ENCODE measurements at places on chromosomes 16 and 17. TPM values are rescaled to one million over a fixed set of nuclear protein-coding genes. Genes with fewer than 3 reads are reported as not detected.

The PHKB gene
- 95.1 TPM for total RNA-seq

The PCYT2 gene
- 39.7 TPM for total RNA-seq

The MYH8 gene
- total RNA-seq = not detected

The TK2 gene
- 36.2 TPM for total RNA-seq

The CXCL16 gene
- 249 TPM for total RNA-seq

The NAGS gene
- total RNA-seq = 6.4 TPM

The NACA2 gene
- total RNA-seq = not detected

The CHD9NB gene
- total RNA-seq = 12.4 TPM

The ATP2A3 gene
- total RNA-seq = 45.6 TPM

The MAPT gene
- 5.5 TPM for total RNA-seq

The TMEM107 gene
- total RNA-seq = 12.9 TPM

The FOXJ1 gene
- 21.5 TPM for total RNA-seq

The SOX9 gene
- total RNA-seq = 4.3 TPM

The KRTAP2-4 gene
- not detected for total RNA-seq

The CCDC57 gene
- 63.4 TPM for total RNA-seq

The TRIM25 gene
- total RNA-seq = 125 TPM

The MYH4 gene
- not detected for total RNA-seq

The BRICD5 gene
- 7.8 TPM for total RNA-seq

The CD2BP2 gene
- 52.3 TPM for total RNA-seq

The VWA3A gene
- total RNA-seq = 12.3 TPM

The SCO1 gene
- 23.9 TPM for total RNA-seq

The MYH13 gene
- not detected for total RNA-seq
